ENCODE measurements at places on chromosomes 5 and 9.

DNA sequence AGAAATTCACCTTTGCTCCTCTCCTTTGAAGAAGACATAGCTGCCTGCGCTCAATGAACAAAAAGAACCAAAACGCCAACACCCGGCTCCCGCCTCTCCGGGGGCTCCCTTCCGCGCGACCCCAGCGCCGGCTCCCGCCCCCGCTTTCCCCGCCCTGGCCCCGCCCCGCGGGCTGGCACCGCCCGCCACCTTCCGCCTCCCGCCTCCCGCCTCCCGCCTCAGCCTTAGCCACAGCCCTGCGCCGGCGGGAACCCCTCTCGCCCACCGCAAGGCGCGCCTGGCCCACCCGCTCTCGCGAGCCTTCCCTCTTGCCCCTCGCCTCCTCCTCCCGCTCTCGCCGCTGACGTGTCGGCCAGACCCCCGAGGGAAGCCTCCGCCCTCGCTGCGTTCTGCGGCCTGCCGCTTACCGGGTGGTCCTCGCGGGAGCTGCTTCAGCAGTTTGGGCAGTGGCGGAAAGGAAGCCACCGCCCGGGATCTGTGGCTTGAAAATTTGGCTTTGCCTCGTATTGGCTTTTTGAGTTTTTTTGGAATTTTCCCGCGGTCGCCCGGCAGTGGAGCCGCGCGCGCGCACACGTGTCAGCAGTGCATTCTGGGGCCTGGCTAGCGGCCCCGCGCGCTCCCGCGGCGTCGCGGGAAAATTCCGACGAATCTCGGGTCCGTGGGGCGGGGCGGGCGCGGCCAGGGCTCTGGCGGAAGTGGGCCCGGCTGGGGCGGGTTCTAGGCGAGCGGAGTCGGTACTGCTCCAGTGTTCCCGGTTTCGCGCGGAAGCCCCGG lies at the start of gene FANCC:
Gene FANCC (minus strand): TSS at position 591 of the 774 bp plus-strand sequence. CDS start 68,418 bp downstream, outside the sequence.
- peak; percentile 50 for DNase-seq

DNA sequence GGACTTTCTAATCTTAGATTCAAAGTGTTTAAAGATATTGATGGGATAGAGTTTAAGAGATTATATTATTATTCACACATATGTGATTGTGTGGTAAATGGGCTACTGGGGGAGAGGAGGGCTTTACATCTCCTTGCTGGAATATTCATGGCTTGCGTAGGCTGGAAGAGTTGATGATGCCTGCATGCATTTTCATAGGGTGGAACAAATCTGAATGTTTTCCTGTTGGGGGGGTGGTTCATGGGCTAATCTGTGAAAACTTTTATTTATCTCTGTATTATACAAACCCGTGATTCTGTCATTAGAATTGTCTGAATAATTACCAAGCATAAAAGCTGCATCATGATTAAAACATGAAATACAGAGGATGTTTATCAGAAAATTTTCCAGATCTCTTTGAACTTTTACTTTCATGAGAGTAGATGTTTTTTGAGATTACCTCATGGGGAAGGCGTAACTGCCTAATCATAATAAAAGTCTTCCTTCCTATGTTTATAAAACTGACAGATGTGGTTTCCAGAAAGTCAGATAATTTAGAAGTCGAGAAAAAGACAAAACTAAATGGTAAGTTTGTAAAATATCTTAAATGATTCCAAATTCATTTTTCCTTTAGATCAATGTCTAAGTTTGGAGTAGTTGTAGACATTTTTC lies 1185.4 kb upstream of the SEMA6A start:
- DNase-seq = no peak

DNA sequence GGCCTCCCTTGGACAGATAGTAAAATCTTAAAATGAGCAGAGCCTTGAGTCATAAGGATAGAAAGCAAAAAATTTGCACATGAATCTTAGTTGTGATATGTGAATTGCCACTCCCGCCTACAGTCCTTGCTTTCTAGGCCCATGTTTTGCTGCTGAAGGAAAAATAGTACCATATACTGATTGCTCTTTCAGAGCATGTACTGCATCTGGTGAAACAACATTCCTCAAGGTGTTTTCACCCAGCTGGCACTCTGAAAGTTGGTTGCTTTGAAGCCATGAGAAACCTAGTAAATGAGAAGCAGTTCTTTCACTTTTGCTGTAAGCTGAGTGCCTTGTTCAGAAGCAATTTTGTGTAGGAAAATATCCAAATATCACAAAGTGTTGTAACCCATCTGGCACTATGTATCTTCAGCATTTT lies 10.3 kb downstream of the CDC37L1 start:
- DNase-seq = no peak

DNA sequence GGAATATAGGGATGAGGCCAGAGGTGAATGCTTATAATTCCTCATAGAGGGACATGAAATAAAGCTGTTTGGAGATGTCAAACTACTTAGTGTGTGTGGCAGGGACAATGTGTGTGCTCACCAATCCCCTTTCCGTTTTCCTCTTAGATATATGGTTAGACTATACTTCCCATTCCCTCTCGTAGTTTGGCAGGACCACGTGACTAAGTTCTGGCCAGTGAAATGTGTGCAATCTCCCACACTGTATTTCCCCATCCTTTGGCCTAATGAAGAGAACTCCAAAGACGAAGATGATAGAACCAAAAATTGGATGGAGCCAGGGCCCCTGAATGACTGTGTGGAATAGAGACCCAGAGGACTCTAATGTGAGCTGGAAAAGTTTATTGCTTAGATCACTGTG lies 233.4 kb upstream of the KLF4 start:
- DNase-seq = no peak

DNA sequence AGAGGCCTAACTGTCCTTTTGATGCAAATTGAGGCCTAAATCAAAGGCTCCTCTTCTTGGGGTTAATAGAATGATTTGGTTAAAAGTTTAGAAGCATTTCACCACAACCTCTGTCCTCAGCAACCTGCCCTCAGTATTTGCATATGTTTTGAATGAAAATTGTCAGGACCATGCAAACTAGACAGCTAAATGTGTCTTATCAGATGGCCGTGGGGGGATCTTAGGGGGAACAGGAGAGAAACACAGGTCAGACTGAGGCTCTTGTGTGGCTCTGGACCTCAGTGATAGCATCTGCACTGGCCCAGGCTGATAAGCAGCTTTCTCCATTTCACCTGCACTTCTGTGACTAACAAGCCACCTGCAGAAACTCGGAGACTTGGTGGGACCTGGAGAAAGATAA lies 49.0 kb downstream of the FOXI1 start:
- no peak for DNase-seq

DNA sequence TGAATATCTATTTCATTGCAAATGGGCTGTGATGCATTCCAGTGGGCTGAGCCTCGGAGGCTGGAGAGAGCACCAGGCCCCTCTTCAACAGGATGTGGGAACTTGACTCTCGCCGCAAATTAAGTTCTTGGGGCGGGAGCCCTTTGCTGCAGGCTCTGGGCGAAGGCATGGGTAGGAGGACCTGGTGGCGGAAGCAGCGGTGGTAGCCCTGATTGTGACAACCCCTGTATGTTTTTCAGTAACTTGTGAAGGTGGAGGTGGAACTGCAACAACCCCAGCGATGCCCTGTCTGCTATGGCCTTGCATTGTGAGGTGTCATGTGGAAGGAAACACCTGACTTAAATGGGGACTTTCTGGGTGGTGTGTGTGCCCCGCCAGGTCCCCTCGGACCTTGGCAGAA lies 9.4 kb downstream of the FYB1 start:
- peak; percentile 64 for DNase-seq

DNA sequence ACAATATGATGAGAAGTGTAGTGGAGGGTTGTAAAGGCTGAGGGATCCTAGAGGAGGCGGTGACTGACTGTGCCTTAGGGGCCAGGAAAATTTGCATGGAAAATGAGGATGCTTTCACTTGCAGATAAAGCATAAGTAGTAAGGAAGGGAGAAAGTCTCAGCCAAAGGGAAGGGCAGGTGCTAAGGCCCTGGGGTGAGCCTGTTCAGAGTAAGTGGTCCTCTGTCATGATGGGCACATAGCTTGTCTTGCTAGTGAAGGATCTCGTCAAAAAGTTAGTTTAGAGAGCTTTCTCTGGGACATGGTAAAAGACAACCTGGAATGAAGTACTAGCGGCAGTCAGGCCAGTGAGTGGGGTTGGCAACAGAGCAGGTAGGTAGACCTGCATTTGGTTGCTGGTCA lies 75.4 kb upstream of the CPLX2 start:
- DNase-seq = no peak

- DNase-seq = no peak
These were observed 119.1 kb upstream of the NR5A1 start for GRCh38 chr9:124626276-124626675.

DNA sequence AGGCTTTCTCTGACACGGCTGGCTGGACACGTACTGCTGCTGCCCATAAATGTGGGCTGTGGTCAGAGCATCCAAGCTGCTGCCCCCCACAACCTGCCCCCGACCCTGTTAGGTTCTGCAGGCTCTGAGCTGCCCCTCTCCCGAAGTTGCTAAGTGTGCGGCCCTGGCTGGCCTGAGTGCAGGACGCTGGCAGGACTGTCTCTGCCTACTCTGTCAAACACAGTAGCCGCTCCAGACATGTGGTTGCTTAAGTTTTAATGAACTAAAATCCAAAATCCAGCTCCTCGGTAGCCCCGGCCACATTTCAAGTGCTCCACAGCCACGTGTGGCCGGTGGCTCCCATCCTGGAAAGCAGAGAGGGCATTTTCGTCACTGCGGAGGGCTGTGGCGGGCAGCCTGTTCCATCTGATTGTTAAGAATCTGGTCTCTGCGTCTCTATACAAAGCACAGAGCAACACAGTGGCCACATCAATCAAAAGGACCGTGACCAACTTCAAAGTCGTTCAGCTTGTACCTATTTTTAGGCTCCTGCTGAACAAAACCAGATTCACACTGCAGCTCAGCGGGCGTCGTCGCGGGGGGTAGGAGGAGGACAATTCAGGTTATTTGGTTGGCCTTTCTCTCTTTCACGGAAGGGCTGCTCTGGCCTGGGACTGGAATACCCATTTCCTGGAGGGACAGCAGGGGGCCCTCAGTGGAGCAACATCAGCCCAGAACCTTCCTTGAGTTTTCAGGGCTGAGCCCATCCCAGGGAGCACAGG lies 68.9 kb downstream of the PTCH1 start:
- DNase-seq = no peak

GRCh38 chr5:178672630-178673029 lies 45.8 kb upstream of the CLK4 start:
- no peak for DNase-seq

GRCh38 chr5:66727630-66728029 lies 131.4 kb downstream of the MAST4 start:
- DNase-seq = no peak

DNA sequence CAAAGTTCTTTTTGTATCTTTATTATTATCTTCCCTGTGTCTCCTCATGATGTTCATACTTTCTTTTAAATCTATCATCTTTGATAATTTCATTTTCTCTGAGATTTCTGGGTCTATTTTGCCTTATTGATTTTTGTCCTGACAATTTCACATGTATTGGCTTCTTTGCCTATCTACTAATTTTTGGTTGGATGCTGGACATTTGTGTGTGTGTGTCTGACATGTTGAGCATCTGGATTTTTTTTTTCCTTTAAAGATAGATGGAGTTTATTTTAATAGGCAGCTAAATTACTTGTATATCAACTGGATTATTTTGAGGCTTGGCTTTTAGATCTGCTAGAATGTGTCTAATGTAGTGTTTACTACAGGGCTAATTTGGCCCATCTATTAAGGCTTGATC lies 178.0 kb upstream of the MOCS2 start:
- no peak for DNase-seq

DNA sequence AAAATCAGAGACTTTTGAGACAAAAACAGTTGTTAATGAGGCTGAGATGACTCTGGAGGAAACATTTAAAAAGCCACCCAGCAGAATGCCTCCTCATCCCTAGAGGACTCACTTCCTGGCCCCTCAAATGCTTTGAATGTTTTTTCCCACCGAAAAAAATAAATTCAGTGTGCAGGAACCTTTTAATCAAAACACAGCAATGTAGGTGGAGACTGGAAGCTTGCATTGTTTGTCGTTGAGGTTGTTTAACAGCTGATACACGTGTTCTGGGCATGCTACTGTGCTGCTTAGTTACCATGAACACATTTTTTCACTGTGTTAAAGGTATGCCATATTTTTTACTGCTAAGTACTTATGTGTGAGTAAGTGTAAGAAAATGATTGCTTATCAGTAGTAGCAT lies 65.7 kb upstream of the ADCY2 start:
- DNase-seq = no peak

DNA sequence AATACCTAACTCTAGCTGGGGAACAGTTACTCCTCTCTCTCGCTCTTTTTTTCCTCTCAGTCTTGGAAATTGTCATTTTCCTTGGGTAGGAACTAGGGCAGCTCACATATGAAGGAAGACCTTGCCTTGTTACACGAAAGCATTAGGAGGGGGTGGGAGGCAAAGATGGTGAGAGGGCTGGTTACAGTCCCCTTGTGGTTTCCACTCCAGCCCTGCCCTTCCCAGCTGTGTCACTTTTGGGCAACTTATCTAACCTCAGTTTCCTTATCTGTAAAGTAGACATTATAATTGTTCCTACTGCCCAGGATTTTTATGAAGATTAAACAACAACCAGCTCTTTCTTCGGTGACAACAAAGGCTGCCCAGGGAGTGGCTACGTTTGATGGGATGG lies 196.2 kb upstream of the CLINT1 start:
- no peak for DNase-seq

GRCh38 chr9:109320331-109320741 lies 523 bp downstream of the EPB41L4B start:
- no peak for DNase-seq

DNA sequence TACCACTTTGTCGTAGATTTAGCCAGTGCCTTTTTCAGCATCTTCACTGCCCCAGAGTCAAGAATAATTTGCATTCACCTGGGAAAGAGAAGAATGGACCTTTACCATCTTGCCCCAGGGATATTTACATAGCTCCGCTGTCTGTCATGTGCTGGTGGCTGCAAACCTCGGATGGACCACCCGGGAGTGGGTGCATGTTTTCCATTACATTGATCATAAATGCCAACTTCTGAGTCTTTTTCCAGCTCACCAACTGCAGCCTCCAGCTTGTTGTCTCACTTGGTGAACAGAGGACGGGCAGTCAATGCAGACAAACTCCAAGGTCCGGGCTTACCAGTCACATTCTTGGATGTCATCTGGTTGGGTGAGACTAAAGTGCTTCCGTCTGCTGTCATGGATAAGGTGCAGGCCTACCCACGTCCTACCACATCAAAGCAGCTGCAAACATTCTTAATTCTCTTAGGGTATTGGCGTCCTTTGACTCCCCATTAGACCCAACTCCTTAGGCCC lies 155.8 kb upstream of the APC start:
- no peak for DNase-seq
